ENCODE measurements at places on chromosomes 5 and 9. TPM values are rescaled to one million over a fixed set of nuclear protein-coding genes. Genes with fewer than 3 reads are reported as not detected.

AQP7 gene
- total RNA-seq: 0.33 TPM

C8G gene
- total RNA-seq: not detected

STOM gene
- 330 TPM for total RNA-seq

RLN2 gene
- 0.66 TPM for total RNA-seq

- DNase-seq: no peak
These were observed 271.2 kb downstream of the SAXO1 start for GRCh38 chr9:18761742-18762300.

DNA sequence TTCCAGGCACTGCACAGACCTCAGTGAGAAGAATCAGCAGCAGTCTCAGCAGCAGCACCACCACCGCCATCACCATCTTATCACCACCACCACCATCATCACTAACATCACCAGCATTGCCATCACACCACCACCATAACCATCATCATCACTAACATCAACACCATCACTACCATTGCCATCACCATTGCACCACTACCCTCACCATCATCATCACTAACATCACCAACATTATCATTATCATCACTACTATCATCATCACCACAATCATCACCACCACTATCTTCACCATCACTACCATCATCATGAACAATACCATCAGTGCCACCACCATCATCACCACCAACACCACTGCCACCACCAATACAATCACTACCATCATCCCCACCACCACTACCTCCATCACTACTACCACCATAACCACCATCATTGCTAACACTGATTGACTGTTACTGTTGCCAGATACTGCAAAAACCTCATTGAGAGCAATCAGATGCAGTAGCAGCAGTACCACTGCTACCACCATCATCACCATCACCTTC lies 61.7 kb downstream of the ABLIM3 start:
- DNase-seq: no peak

GRCh38 chr9:128917151-128917849 lies 3.5 kb upstream of the PHYHD1 start:
- peak; percentile 93 for DNase-seq

DNA sequence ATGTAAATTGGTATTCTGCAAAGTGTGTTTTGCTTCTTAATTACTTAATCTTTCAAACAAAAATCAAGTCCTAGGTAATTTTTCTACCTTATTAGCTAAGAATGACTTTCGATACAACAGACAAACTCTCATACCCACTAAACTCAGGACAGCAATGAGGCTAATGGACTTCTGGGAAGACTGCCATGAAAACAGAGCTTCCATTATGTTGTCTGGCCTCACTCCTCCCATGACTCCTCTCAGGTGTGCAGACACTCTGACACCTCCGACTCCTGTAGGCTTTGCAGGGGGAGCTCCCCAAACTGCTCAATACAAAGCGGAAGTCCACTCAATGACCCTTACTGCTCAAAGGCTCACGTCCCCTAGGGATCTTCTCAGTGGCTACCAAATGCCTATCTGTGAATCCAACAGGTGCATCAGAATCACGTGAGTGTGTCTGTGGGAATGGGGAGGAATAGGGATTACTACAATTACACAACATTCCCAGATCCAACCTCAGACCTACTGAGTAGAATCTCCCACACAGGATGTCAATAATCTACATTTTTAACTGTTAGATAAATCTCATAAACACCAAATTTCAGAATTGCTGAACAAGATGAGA lies 289.9 kb downstream of the RAB3C start:
- DNase-seq: no peak

DNA sequence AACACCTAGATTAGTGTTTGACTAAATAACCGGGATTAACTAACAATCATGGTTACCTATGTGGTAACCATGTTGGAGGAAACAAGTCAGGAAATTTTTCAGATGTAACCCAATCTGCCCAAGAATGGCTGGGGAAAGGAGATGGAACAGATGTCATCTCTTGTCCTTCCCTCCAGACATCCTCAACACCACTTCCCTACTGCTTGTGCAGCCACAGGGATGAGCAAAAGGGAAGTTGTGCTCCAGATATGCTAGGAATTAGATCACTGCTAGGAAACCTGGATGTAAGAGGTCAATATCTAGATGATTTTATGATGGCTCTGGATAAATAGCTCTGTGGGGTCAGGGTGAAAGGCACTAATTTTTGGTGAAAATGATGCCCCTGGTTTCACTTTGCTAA lies 61.3 kb upstream of the ELL2 start:
- no peak for DNase-seq

- DNase-seq: no peak
These were observed 255.2 kb downstream of the DEPDC1B start for GRCh38 chr5:60444661-60445360.

- no peak for DNase-seq
These were observed 316.1 kb downstream of the DMRT2 start for GRCh38 chr9:1366276-1366675.

DNA sequence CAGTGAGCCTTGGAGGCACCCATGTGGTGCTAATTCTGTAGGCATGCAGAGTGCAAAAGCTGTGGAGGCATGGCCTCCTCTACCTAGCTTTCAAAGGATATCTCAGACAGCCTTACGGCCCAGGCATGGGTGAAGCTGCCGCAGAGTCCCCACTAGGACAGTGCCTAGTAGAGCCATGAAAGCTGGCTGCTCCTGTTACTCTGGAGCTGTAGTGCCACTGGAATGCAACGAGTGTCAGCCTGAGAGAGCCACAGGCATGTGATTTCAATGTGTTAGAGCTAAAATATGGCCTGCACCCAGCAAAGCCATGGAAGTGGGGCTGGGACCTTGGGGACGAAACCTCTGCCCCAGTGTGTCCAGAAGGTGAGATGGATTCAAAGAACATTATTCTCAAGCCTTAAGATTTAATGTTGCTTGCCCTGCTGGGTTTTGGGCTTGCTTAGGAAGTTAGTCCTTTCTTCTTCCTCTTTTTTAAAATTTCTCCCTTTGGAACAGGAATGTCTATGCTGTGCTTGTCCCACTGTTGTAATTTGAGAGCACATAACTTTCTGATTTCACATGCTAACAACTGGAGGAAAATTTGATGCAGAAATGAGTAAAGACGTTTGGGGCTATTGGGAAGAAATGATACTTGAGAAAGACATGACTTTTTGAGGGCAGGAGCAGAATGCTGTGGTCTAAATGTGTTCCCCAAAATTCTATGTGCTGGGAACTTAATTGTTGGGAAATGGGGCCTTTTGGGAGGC lies 298.4 kb downstream of the PSAT1 start:
- no peak for DNase-seq

- DNase-seq: no peak
These were observed at the start of gene EGFLAM for GRCh38 chr5:38258319-38259061. TSS of gene EGFLAM (plus strand) at chr5:38258559. CDS start at chr5:38258755, 196 bp downstream.

DNA sequence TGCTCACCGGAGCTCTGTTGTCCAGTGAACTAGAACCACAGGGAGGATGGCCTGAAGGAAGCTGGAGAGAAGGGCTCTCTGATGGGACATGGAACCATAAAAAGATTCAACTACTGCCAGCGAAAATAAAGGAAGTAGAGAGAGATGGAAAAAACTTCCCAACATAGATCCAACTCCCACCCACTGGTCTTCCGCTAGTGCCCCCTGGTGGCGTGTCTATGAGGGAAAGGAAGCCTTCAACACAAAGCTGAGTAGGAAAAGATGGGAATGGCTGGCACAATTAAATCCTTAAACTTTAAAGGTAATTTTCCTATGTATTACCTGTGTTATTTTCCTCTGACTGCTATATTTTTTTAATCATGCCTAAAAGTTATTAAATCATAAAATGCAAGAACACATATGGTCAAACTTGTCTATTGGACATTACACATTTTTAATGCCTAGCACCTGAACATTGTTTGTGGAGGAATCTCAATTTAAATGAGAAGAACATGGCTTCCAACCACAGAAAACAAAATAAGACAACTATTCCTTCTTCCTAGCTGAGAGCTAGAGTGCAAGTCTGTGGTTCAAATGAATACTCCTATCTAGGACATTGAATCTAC lies 51.5 kb downstream of the CEP120 start:
- DNase-seq: peak; percentile 65

TRAF2 gene
- 4.3 TPM for total RNA-seq

SPINK13 gene
- total RNA-seq: not detected

- DNase-seq: no peak
These were observed 118.7 kb upstream of the CCNG1 start for GRCh38 chr5:163318707-163319106.

- no peak for DNase-seq
These were observed 276.3 kb downstream of the EPB41L4A start for GRCh38 chr5:112142769-112143270.

HK3 gene
- total RNA-seq: 12.8 TPM

DNA sequence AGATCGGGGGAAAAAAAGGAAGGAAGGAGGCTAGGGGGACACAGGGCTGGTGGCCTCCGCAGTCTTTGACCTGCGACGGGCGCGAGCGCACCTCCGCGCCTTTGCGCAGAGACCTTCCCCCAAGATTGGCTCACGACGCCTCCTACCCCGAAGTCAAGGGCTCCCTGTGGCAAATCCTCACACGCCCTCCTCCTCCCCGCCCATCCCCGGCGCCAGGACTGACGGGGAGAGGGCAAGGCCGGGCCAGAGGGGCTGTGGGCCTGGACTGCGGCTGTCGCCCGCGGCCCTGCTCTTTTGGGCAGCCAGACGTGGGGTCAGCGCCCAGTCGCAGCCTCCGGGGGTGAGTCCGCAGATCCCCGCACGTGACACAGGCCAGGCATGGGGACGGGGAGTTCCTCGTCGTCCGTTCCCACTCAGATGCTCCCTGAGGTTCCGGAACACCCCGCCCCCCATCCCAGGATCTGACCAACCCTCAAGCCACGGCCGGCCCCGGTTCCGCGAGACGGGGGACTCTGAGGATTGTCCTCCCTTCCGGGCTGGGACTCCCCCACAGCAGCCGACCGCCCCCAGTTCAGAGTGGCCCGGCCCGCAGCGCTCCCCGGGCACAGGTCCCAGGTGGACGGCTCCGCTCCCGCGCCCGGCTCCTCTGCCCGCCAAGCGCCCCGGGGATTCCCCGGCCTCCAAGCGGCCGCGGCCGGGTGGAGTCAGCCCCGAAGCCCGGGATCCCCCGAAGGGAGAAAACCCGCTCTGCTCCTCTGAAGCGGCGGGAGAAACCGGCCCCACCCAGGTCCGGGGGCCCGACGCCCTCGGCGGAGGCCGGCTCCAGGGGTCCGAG lies 543 bp upstream of the ANKRD33B start:
- DNase-seq: peak; percentile 82

ARL14EPL gene
- not detected for total RNA-seq

GRCh38 chr9:36188212-36188611 lies 2.5 kb upstream of the CLTA start:
- peak; percentile 21 for DNase-seq

- no peak for DNase-seq
These were observed 112.3 kb downstream of the DPYSL3 start for GRCh38 chr5:147397616-147398015.

RHOBTB3 gene
- total RNA-seq: 151 TPM

SLC26A2 gene
- 7.2 TPM for total RNA-seq

MEIKIN gene
- not detected for total RNA-seq

MRPL22 gene
- 23.2 TPM for total RNA-seq

- no peak for DNase-seq
These were observed 110.8 kb downstream of the HMHB1 start for GRCh38 chr5:143922718-143923117.

PCDHB11 gene
- 4.2 TPM for total RNA-seq

DNA sequence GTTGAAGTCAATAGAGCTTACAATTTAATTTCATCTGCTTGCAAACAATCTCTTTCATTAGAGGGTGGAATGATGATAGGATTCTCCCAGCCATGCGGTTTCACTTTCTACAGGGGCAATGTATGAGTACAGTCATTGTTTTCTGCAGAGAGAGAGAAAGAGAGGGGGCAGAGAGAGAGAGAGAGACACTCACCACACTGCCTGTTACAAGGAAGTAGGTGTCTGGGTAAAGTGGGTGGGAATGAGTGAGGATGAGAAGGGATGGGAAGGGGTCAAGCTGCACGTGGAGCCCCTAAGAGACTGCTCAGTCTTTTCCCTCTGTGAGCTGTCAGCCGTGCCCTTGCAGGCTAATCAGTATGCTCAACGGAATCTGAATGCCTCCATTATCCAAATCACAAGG lies 454.3 kb downstream of the KDM4C start:
- no peak for DNase-seq

FAM200C gene
- total RNA-seq: 12.3 TPM

SPINK4 gene
- total RNA-seq: not detected

CCL27 gene
- total RNA-seq: not detected

- DNase-seq: no peak
These were observed 71.8 kb downstream of the KDM4C start for GRCh38 chr9:6829536-6829935.

- DNase-seq: no peak
These were observed 172.4 kb downstream of the IRX2 start for GRCh38 chr5:2579126-2579525.

- no peak for DNase-seq
These were observed 29.7 kb upstream of the BARX1 start for GRCh38 chr9:93984860-93985259.

GRCh38 chr5:57889558-57889957 lies 406.9 kb upstream of the ACTBL2 start:
- DNase-seq: no peak

S1PR3 gene
- total RNA-seq: 10.4 TPM

GMCL2 gene
- not detected for total RNA-seq

N4BP3 gene
- total RNA-seq: 1.4 TPM

LCN10 gene
- 2.1 TPM for total RNA-seq

EFNA5 gene
- 6.8 TPM for total RNA-seq

- peak; percentile 46 for DNase-seq
These were observed 11.5 kb downstream of the RGS3 start for GRCh38 chr9:113475031-113475430.
